ENCODE measurements at places on chromosomes 7 and 10.

- DNase-seq = no peak
Observed at GRCh38 chr10:98321186-98321780, 53.3 kb upstream of the LOXL4 start.

DNA sequence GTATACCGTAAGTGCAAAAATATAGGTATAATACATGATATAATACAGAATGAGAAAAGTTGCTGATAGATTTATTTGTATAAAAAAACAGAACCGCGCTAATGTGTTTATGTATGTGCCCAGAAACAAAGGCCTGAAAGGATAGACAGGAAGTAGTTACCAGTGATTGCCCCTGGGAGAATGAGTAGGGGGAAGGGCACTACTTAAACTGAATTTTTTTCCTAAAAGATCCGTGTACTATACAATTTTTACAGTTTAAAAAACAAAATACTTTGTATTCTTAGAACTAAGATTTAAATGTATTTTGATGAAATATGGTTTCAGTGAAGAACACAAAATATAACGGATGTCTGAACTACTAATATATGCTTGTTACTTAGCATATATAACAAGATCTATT lies 2.9 kb downstream of the IPMK start:
- DNase-seq = no peak

DNA sequence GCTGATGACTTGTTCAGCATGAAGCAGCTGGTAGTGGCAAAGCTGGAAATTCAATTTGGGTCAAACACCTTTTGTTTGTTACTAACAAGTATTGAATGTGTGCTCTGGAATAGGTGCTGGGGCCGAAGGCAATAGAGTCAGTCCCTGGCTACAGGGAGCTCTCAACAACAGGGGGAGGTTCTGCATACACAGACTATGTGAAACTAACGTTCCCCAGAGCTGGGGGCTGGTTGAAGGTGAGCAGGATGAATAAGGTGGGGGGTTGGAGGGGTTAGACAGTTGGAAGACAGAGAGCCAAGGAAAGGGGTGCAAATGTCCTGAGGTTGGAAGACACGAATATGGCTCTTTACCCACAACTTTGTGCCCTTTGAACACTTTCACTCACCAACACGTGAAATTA lies 84.1 kb upstream of the PLPP4 start:
- DNase-seq = no peak

DNA sequence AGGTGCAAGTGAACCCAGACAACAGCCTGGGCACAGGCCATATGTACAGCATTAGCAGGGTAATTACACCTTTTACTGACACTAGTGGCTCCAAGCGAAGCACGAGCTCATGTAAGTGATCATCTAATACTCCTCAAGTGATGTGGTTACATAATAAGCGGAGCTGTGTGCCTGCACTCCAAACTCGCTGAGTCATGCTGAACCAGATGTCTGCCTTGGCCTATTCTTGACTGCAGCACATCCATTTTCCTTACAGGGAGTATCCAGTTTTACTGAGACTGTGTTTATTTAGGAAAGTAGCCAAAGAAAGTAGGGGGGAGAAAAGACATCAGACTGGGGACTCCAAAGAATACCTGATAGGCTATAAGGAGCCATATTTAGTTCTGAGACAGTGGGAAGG lies 90.1 kb downstream of the GRM3 start:
- DNase-seq = peak; percentile 68

DNA sequence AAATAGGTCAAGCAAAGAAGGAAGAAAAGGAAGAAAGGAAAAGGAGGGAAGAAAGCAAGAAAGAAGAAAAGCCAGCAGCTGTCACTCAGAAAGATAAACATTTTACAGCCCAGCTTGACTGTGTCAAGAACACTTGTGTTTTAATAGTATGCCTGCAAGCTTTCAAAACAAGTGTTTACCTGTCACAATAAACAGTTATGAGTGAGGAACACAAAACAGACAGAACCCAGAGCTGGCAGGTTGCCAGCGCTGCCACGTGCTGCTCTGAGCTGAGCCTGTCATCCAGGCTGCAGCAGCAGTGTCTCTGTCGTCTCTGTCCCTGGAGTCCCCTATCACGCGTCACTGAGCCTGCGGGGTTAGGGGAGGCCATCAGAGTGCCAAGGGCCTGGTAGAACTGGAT lies 827.6 kb upstream of the AUTS2 start:
- DNase-seq = no peak

- DNase-seq = no peak
Observed at GRCh38 chr7:106488465-106488864, 172.5 kb downstream of the CCDC71L start.

DNA sequence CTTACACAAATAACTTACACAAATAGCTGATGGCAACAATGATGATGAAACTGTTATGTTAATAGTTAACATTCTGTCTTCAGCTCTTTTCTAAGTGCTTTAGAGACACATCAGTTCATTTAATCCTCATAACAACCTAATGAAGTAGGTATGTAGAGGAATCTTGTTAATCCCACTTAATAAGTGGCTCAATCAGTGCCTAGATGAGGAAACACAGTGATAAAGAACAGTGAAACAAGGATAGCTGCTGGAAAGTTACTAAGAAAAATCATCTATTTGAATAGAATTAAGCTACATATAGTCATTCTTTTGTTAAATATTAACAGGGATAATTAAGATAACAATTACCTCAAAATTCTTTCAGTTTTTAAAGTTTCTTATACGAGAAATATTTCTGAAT lies 487.6 kb downstream of the ARL4A start:
- DNase-seq = no peak

DNA sequence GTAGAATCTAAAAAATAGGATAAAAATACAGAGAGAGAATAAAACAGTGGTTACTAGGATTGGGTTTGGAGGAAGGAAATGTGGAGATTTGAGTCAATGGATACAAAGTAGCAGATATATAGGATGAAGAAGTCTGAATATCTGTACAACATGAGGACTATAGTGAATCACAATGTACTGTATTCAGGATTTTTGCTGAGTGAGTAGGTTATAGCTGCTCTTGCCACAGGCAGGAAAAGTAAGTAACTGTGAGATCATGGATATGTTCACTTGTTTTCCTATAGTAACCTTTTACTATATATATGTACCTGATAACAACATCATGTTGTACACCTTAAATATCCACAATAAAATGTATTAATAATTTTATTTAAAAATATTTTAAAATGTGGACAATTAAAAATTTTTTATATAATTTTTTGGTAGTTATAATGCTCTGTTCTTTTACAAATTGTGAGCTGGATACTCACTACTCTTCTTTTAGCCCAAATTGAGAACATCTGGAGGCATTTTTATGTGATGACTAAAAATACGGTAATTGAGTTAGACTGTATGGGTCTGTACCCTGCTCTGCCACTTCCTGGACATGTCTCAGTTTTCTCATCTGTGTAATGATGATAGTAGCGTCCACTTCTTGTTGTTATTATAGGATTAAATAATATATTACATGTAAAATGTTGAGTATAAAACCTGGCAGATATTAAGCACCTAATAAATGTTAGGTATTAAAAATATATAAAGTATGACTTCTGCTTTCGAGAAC lies 439.1 kb downstream of the AUTS2 start:
- DNase-seq = no peak

GRCh38 chr7:134313543-134313942 lies 3.2 kb downstream of the SLC35B4 start:
- DNase-seq = no peak

DNA sequence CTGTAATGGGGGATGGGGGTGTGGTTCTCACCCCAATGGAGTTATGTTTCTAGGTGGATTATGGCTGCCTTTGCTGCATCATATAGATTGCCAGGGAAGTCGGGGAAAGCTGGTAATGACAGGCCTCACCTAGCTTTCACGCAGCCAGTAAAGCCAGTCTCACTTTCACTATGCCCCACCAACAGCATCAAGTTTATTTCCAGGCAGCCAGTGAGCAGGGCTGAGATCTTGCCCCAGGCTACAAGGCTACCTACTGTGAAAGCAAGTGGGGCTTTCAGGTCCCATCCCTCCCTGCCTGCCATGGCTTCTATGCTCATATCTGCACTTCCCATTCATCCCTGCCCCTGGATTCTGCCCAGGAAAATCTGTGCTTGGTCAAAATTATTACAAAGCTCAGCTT lies 61.7 kb upstream of the NXPH1 start:
- DNase-seq = no peak

DNA sequence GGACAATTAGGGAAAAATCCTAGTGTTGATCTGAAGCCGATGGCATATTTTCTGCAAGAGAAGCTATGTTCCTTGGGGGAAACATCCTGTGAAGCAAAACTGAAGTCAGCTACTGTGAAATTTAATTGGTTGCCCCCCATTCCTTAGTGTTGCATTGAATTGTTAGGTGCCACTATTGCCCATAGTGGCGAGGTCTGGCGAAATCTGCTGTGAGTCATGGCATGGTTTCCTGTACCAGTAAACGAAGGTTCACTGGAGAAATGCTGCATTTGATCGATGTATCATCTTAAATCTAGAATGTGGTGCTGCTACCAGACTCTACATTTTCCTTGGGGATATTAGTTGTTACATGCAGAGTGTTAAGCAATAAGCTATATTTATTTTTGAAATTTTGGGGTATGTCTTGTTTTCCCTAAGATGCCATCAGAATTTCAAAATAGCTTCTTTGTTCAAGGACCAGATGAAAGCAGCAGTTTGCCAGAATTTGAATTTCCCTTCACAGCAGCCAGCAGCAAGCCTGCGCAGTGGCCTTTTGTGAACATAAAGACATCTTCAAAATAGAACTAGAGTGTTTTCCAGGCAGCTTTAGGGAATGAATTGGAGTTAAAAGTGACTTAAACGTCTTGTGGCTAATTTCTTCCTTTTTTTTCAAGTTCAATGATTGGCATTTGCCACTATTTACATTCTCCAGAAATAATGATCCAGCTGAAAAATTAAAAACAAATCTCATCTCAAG lies 348.6 kb upstream of the COBL start:
- no peak for DNase-seq

DNA sequence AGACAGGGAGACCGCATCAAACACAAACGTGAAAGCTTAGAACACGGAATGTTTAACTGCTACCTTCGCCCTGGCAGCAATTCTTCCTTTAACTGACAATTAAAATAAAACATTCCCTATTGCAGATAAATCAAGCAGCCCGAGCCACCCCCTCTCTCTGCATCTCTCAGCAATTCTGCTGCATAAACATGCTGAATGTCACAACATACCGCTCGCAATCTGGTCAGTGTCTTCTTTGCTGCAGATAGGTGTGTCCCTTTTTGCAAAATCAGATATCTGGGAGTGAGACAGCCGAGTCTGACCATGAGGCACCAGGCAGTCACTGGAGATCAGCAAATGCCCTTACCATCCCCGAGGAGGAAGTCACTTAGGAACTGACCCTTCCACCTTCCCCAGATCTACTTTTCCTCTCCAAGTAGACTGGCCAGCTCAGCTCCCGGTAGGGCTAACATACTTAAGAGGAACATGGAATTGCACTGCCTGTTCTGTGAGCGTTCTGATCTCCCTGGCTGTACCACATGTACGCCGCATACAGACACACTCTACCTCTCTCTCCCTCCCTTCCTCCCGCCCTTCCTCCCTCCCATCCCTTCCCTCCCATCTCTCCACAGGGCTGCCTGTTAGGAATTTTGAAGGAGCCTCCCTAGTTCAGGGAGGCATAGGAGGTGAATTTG lies at the start of gene FRMD4A:
Gene FRMD4A (minus strand): TSS at position 537 of the 674 bp plus-strand sequence.
- peak; percentile 86 for DNase-seq

DNA sequence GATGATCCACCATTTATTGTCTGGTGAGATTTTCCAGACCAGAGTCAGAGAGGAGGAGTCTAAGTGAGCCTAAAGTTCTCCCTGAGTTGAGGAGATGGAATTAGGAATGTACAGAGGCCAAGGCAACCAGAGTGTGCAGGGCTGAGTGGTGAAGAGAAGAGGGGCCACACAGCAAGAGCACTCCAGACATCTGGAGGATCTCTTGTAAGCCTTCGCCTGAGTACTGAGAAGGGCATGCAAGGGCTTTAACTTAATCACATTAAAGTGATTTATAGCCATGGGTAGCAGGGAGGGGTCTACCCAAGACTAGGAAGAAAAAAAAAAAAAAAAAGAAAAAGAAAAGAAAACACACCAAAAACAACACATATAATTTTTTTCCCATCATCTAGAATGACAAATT lies 1190.4 kb downstream of the GATA3 start:
- no peak for DNase-seq

- no peak for DNase-seq
Observed at GRCh38 chr7:70156057-70156456, 557.8 kb downstream of the AUTS2 start.
